Adipose tissue (tissue), 3 donors: ENCODE measurements at places on chromosomes 4 and X. TPM values are rescaled to one million over a fixed set of nuclear protein-coding genes. Genes with fewer than 3 reads are reported as not detected.

ZIC3 gene
- not detected for polyA plus RNA-seq

BEX5 gene
- 17.1 TPM for polyA plus RNA-seq

GPRIN3 gene
- 1.0 TPM for polyA plus RNA-seq

BCOR gene
- polyA plus RNA-seq: 11.8 TPM

ADGRL3 gene
- 0.90 TPM for polyA plus RNA-seq

ACE2 gene
- 1.7 TPM for polyA plus RNA-seq

CFAP299 gene
- polyA plus RNA-seq: not detected

TRIM60 gene
- polyA plus RNA-seq: not detected

SLC10A6 gene
- not detected for polyA plus RNA-seq

MSANTD1 gene
- 0.22 TPM for polyA plus RNA-seq
